Stimulated activated CD4-positive, alpha-beta T cell treated with anti-CD3 and anti-CD28 coated beads, Interleukin-1b, Interleukin-23, amount 100 ng/mL, for 48 hours (primary cell): ENCODE measurements at places on chromosomes 4 and X.
A peak's percentile ranks its signal among the peaks of the same experiment; 100 is the strongest.

- DNase-seq = no peak
Observed at GRCh38 chr4:186932631-186933187, 209.1 kb upstream of the FAT1 start.

- DNase-seq = no peak
Observed at GRCh38 chrX:40933132-40933705, 152.0 kb upstream of the USP9X start.

DNA sequence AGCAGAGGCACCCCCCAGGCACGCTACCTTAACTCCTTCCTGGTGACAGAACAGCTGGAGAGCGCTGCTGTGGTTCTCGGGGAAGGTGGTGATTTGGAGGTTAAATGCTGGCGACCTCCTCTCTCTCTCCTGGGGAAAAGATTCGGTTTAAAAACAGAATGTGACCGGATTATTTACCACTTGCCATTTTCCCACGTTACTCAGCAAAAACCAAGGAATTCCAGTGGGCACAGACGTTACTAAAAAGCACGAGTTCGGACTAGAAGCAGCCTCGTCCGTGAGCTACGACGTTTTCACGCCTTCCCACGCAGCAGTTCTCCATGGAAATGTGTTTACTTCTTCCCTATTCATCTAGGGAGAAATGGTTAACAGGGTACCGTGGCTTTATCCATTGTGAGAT lies 32.3 kb upstream of the C4orf50 start:
- no peak for DNase-seq

DNA sequence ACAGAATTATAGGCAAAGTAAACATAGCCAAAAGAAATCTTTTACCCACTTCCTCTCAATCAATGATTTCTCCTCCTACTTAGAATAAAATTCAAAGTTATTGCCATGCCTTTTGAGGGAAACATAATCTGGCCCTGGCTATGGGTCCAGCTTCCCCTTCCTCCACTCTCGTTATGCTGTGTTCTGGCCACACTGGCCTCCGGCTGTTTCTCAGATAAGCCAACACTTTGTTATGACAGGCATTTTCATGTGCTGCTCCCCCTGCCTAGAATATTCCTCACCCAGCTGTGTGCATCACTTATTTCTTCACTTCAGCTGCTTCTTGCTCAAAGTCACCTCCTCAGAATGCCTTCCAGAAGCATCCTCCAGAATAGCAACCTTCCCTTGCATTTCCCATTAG lies 386.6 kb upstream of the AADAT start:
- no peak for DNase-seq

DNA sequence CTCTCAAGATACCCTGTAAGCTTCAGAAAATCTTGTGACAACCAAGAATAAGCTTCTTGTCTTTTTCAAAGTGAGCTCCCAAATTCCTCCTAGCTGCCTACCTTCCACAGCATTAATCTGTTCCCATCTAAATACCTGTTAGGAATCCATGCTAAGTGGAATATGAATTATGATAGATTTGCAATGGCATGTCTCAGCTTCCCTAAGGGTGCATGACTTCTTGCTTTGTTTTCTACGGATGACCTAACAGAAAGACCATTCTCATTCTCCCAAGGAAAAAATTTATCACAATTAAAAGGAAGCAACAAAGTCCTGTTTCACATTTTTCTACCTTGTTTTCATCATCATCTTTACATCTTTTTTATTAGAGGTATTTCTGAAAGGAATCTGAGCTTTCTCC lies 532.7 kb downstream of the GRXCR1 start:
- DNase-seq = no peak

DNA sequence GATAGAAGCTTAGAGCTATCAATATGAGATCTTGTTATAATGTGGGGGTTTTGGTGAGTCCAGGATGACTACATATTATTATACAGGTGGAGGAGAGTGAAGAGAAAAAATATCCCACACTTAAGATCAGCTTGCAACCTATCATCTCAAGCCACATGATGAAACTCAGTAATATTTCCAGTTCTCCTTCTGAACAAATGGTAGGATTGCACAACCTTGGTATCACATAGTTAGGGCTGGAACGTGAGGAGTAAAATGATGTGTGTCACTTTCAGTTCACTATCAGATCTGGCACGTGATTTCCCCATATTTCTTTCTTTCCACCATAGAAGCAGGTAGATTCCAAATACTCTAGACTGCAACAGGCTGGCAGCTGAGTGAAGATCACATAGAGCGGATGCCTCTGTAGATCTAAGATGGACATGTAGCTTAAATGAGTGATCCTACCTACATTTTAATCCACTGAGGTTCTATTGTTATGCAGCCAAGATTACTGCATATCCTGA lies 150.6 kb upstream of the ANKRD50 start:
- no peak for DNase-seq

GRCh38 chr4:85803856-85804255 lies 328.9 kb downstream of the ARHGAP24 start:
- DNase-seq = no peak

DNA sequence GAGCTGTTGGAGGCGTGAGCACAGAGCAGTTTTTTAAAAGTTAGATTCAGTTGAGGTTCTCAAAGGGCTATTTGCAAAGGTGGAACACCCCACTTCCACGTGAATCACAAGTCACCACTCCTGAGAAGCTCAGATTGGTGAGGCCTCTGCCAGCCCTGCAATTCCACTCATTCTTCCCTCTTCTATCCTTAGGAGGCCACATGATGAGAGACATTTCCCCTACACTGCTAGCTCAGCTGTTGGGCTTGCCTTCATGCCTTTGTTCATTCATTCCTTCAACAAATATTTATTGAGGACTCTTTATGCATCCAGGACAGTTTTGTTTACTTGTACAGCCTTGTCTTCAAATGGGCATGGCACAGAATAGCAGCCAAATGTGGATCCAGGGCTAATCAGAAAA lies 3.7 kb downstream of the SRPX2 start:
- no peak for DNase-seq

GRCh38 chrX:101370888-101371504 lies 15.0 kb downstream of the BTK start:
- no peak for DNase-seq

- DNase-seq = peak; percentile 25
Observed at GRCh38 chr4:87848622-87849351, 16.0 kb downstream of the MEPE start.

- DNase-seq = no peak
Observed at GRCh38 chr4:138978028-138978585, 37.5 kb upstream of the NOCT start.

DNA sequence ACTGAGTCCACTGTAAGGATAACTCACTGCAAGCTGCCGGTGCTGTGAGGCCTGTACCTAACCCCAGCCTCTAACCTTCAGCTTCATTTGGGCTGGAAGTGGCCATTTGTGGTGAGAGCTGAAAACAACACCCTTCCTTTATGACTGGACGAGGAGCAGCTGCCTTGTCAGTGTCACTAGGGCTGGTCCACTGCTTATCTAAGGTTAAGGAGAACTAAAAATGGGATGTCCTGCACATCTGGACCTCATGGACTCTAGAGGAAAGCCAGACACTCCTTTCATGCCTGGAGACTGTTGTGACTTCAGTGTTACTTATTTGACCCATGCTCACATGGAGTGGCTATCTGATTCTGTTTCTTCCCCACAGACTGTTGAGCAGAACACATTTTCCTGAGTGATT lies 139.9 kb downstream of the ZNF518B start:
- DNase-seq = no peak

DNA sequence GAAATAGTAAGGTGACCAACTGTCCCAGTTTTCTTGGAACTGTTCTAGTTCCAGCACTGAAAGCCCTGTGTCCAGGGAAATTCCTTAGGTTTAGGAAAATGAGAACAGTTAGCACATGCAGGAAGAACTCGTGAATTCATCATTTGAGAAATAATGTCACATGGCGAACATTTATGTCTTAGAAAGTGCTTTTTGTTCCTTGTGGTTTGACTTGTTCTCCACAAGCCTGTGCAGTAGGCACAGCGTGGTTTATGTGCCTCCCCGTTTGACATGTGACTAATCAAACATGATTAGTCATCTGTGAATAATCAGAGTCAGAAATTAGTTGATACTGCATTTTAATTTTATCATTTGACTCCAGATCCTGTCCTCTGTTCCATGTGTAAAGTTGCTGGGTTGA lies 556.0 kb upstream of the CPEB2 start:
- DNase-seq = no peak

- DNase-seq = no peak
Observed at GRCh38 chr4:27149541-27150212, 289.0 kb downstream of the STIM2 start.

DNA sequence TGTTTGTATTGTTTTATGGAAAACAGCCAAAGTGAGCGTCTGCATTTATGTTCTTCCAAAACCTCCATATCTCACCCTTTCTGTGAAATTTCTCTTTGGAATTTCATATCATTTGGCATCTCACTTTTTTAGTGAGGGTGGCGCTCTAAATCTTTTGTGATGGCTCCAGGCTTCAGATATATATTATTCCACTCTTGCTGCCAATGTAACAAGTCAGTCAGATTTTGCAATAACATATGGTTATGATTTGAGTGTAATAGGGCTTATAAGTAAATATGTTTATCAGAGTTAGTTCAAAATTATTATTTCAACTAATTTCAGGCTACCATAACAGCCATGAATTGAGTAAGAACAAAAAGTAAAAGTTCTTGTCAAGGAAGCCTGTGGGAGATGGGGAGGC lies 314.7 kb downstream of the PDGFC start:
- DNase-seq = no peak

- DNase-seq = no peak
Observed at GRCh38 chrX:110421500-110422455, 63.1 kb downstream of the RTL9 start.

- DNase-seq = no peak
Observed at GRCh38 chr4:103029300-103029699, 9.8 kb upstream of the SLC9B1 start.

GRCh38 chr4:184810720-184811119 lies 15.0 kb downstream of the ACSL1 start:
- DNase-seq = no peak

DNA sequence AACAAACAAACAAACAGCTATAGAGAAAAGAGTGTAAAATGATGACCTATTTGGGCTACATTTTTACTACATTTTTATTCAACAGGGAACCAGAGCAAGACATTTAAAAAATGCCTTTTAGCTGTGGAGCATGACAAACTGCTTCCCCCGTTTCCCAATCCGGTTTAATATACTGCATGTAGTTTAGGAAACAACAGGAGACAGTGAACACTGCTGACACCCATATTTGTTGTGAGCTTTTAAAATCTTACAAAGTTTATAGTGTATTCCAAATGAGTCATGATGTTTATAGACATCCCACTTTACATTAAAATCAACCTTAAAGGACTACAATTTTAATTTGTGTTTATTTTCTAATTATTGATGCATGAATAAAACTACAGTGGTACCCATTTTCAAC lies 1238.3 kb downstream of the TECRL start:
- no peak for DNase-seq

DNA sequence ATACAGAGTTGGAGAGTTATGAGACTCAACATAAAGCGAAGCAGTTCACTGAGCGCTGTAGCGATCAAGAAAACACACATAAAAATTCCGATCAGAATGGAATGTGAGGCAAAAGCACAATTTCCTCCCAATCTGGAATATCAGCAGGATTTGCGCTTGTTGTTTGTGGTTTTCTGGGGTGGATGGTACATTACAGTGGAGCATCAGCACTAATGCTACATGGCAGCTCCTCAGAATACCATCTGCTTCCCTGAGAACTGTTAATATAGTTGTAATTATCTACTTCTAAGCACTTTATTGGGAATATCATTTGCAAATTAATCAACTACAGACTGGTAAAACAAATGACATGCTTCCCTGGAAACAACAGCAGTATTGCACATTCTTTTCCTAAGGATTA lies 324.1 kb upstream of the PPARGC1A start:
- no peak for DNase-seq

DNA sequence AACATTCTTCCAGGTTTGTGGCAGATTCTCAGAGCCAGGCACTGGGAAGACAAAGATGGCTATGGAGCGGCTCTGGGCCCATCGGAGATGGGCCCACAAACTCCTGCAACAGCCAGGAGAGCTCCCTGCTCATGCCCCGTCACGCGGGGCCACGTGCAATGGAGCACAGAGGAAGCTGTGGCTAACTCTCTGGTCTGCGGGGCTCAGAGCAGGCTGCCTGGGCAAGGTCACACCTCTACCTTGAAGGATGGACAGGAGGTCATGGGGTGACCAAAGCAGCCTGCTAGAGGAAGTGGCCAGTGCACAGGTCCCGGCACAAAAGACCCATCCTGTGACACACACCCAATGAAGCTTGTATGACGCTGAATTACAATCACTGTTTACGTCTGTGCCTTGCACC lies 45.2 kb downstream of the C4orf50 start:
- DNase-seq = no peak
